ENCODE measurements at places on chromosomes 6 and 20.

DNA sequence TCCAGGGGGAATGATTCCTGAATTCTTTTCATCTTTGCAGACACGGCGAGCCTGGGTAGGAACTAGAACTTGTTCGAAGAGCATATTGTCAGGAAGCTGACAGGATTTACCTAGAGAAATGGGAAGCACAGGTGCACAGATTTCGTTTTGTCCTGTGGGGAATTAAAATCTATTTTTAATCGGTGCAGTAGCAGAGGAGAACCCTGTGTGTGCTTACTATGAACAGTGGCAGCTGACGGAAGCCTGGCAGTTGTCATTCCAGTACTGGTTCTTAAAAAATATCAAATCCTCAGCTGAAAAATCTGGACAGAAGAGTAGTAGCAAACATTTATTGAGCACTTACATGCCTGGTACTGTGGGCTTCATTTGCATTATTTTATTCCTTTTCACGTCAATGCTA, 609.0 kb downstream of the QKI start:
- no peak for DNase-seq

DNA sequence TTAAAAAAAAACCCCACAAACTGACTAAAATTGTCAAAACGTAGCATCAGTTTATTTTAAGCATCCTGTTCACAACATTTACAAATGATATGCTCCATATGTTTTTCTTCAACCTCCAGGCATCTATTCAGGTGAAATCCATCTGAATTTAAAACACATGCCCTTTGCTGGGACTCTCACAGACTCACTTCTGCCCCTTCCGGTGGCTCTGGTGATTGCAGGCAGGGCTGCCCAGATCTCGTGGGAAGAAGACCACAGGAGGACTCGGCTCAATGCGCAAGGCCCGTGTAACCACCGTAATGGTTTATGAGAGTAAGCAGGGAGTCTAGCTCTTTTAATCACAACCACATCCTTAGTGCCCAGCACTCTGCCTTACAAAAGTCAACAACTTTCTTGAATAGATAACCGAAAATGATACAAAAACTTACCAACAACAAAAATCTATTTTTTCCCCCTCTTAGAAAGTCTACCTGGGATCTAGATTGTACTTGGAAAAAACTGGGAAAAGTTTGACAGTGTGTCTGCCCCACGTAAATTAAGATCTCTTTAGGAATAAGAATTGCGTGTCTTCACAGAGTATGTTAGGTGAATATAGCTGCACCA, 139.1 kb downstream of the KIF16B start:
- DNase-seq = peak; percentile 15

DNA sequence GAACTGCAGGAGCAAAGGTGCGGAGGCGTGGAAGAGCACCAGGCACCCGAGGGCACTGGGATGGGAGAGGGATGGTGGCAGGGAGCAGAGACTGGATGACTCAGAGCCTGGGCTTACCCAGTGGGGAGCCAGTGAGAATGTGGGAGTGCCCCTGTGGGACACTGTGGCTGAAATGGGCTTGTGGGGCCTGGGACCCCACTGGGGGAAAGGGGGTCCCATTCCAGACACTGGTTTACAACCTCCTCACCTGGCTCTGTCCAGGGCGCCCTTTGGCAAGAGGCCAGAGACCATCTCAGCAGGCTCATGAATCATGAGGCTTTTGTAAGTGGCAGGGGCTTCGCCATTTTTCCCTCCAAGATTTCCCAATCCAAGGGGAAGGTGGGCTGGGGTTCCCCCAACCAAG, 124.0 kb upstream of the MAFB start:
- peak; percentile 29 for DNase-seq

DNA sequence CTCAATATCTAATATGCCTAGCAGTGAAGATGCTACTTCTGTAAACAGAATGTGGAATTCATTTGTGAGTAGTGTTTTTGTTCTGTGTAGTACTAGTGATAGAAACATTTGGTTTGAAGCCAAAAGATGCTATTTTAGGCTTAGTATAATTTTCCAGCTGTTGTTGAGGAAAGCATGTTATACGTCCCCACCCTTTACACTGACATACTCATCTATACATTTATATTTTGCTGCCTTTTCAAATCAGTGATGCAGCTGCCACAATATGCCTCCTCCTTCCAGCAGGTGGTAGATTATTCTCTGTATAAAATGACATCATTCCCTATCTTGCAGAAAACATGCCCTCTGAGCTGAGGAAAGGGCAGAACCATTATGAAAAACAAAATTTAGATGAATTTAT, 1217.6 kb upstream of the GJE1 start:
- DNase-seq = no peak
